Head of caudate nucleus (tissue), 42 donors: ENCODE measurements at places on chromosomes 6 and 20.
A peak's percentile ranks its signal among the peaks of the same experiment; 100 is the strongest.

GRCh38 chr6:142300758-142301650 is 803 bp upstream of the ADGRG6 start:
- no peak for DNase-seq

DNA sequence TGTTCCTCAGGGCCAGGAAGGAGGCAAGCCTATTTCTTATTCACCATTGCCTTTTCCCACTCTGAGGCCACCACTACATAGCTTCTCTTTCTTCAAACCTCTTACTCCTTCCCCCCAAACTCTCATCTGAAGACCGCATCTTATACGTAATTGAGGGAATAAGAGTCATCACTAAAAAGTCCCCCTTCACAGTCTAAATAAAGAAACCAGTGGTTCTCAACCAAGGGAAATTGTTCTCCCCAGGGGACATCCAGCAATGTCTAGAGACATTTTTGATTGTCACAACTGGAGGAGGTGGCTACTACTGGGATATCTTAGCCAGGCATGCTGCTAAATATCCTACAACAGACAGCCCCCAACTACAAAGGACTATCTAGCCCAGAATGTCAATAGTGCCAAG is 327.6 kb upstream of the CNR1 start:
- DNase-seq: no peak

DNA sequence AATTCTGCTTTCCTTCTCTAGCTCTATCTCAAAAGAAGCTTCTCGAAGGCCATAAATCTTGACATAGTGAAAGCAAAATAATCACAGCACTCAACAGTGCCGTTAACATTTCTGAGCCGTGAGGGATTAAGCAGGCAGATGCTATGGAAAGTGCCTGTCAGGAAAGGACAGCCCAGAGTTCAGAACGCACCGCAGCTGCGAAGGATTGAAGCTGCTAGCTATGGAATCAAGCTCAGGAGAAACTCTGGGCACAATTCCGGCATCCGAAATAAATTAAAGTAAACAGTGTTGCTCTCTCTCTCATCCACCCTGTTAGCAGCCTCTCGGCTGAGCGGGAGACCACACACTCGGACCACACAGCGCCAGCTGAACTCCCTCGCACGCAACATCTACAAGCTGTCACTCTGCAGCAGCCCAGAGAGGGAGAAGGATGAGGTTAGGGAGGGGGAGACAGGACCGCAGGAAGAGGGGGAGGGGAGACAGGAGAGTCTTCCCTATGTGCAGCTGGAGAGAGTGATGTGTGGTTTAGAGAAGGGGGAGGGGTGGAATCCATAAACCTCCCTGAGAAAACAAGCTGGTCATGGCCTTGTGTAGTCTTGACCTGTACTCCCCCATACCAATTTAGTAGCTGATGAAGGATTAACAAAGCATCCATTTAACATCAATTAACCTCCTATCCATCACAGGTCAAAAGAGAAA is 9.0 kb downstream of the EXOC2 start:
- no peak for DNase-seq

- DNase-seq: peak; percentile 45
These were observed 734 bp downstream of the TPBG start for GRCh38 chr6:82364087-82365015.

DNA sequence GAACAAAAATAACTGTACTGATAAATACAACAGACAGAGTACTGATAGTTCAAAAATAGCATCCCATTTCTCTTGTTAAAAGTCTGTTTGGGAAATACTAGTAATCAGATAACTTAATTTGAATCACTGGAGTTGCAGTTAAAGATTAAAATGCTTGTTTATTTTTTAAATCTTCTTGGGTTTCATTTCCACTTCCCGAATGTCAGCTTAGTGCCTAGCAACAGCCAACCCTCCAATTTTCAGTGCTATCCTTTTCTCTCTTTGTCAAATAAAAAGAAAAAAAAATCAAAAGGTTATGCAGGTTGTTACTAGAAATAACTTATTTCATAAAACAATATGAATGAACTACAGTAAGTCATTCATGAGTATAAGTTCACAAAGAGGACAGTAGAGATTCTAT is 257.7 kb upstream of the STXBP5 start:
- no peak for DNase-seq

GRCh38 chr6:122861594-122861993 is 72.5 kb downstream of the SMPDL3A start:
- no peak for DNase-seq
